Sciatic nerve (tissue), 2 donors: ENCODE measurements at places on chromosomes 11 and 22. TPM values are rescaled to one million over a fixed set of nuclear protein-coding genes. Genes with fewer than 3 reads are reported as not detected.
A peak's percentile ranks its signal among the peaks of the same experiment; 100 is the strongest.

DNA sequence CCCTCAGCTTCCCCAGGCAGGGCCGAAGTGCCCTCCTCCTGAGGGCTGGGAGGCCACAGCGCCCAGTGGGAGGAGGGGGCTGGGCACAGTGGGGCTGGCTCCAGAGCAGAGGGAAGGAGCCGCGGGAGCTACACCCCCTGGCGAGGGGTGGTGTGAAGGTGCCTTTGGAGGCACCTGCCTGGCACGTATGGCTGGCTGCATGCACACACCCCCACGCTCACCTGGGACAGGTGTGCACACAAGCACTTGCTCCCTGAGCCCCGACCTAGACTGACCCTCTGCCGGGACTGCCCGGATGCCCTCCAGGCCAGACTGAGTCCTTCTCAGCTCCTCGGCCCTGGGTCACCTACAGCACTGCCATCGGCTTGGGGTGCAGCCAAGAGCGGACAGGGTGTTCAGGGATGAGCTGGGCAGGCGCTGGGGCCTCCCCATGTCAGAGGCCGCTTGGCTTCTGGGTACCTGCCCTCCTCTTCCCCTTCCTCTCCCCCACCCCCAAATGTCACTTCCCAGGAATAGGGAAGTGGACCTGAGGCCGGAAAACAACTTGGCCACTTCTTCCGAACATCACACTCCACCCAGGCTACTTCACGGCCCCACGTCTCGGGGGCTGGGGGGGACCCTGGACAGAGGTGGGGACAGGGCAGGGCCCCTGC, 7.4 kb upstream of the PIM3 start:
- DNase-seq, result no peak

- peak; percentile 76 for DNase-seq
Observed at GRCh38 chr11:133927690-133928627, 28.8 kb downstream of the IGSF9B start.

HBG1 gene
- 5.3 TPM for total RNA-seq

RFPL1 gene
- not detected for total RNA-seq

ZMAT5 gene
- total RNA-seq, result 23.6 TPM

OR5B21 gene
- not detected for total RNA-seq

GRCh38 chr22:19196841-19197612, 18.5 kb upstream of the SLC25A1 start:
- no peak for DNase-seq

DNA sequence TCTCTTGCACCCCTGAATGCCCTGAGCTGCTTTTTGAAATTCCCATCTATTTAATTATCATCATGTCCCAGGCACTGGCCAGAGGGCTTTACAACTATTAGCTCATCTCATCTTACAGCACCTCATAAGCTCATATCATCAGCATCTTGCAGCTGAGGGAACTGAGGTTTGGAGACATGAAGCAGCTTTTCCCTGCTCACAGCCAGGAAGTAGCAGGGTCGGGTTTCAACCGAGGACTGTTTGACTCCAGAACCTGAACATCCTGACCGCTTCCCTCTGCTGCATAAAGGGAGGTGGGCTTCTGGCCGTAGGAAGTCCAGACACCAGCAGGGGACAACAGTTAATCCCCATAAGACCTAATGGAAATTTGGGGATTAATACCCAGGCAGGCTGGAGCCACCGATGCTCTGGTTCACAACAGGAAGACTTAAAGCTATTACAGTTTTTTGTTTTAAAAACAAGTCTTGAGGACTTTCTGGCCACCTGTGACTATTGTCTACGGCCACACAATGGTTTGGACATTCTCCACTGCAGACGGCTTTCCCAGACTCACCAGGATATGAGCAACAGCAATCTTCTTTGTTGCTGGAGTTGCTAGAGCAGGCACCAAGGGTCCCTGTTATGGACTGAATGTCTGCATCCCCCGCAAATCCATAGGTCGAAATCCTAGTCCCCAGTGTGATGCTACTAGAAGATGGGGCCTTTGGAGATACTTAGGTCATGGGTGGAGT, 47.4 kb downstream of the CHST1 start:
- DNase-seq, result no peak

- DNase-seq, result peak; percentile 79
Observed at GRCh38 chr11:8068605-8069221, 12.3 kb upstream of the TUB start.

GRCh38 chr22:21070690-21071615, 25.2 kb downstream of the LRRC74B start:
- no peak for DNase-seq

AMBRA1 gene
- 33.7 TPM for total RNA-seq

GRCh38 chr22:17562906-17563870, at the start of gene SLC25A18:
SLC25A18 (plus strand) TSS chr22:17563498; CDS start chr22:17579945, 16,447 bp downstream.
- no peak for DNase-seq

- DNase-seq, result no peak
Observed at GRCh38 chr11:123011510-123011909, 29.9 kb upstream of the BSX start.

DNA sequence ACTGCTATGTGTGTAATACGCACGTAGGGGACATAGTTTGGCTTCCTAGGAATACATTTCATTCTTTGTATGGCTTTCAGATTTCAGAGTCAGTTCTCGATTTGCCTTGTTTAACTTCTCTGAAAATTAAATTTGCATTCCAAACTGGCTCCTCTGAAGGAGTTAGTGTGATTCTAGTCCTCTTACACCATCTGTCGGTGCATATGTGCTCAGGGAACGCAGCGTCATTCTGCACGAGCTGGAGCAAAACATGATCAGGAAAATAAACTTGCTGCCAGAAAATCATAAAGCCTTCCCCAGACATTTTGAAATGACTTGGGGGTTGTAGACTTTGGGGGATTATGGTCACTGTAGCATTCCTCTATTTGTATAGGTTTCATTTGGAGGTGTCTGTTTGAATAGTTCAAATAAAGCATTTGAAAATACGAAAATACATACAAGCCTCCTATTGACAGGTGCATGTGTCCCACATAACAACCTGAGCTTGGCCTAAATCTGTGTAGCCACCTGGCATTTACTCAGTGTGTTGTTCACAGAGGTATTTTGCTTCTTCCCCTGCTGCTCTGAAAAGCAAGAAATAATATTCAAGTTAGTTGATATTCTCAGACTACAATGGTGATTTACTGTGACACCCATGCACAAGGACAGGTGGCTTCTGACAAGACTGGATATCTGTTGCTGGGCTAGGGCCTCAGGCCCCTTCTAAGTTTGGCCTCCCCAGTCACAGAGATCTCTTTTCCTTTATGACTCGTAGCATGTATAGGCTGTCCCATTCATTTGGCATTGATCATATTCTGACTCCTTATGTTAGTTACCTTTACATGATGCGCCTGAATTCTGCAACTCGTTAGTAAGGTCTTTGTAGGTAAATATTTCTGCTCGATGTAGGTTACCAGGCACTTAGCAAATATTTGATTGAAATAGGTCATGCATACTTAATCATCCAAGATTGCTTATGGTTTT, 81.6 kb upstream of the SORL1-AS1 start:
- DNase-seq, result no peak

- no peak for DNase-seq
Observed at GRCh38 chr11:130042093-130042591, 27.6 kb upstream of the APLP2 start.

IFITM10 gene
- 3.4 TPM for total RNA-seq
